ENCODE measurements at places on chromosomes 7 and 10.

GRCh38 chr7:50751146-50751545 lies 31.6 kb downstream of the GRB10 start:
- no peak for DNase-seq

DNA sequence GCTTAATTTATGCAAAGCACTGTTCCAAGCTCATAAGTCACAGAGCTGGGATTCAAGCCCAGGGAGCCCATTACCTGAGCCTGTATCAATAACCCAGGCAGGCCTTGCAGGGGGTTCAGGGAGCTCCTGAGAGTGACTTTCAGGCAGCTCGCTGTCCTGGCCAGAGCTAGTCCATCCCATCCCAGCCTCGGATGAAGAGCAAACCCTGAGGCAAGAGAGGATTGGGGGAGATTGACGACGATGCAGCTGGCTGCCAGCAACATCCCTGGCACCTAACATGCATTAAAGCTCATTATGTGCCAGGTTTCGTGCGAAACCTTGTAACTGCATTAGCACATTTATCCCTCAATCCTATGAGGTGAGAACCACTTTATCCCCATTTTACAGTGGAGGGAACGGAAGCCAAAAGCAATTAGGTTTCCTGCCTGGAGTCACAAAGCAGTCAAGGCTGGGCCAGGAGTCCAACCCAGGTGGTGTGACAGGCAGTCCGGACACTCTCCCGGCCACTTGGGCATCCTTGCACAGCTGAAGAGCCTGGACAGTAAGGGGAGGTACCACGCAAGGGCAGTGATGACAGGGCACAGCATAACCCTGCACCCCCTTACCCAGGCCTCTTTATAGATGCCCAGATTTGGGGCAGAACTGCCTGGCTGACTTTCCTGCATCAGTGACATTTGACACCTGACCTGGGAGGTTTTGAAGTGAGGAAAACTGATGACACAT lies 129.8 kb upstream of the CHST15 start:
- no peak for DNase-seq

- no peak for DNase-seq
Observed at GRCh38 chr7:86844608-86845007, 200.9 kb downstream of the GRM3 start.

DNA sequence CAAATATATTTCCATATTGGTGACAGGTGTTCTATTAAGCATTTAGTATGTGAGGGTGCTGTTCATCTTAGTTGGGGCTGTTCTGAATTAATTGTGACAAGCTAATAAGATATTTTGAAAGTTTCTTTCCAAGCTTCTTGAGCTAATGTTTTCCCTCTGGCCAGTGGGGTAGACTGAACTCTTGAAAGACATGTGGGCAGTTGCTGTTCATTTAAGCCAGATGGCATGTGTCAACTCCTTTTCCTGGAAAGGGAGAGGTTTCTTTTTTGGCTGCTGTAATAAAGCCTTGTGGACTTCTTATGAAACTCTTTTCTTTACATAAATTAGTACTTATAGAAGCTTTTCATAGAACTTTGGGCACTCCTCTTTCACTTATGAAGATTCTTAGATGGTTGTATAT lies 21.7 kb downstream of the RAB18 start:
- DNase-seq, result no peak

GRCh38 chr10:13773043-13773442 lies 186.3 kb downstream of the PRPF18 start:
- no peak for DNase-seq
